ENCODE measurements at places on chromosomes 11 and 22. TPM values are rescaled to one million over a fixed set of nuclear protein-coding genes. Genes with fewer than 3 reads are reported as not detected.

C11orf65 gene
- total RNA-seq, result 0.67 TPM

CRYAB gene
- total RNA-seq, result not detected

ZP1 gene
- total RNA-seq, result not detected

GPR83 gene
- not detected for total RNA-seq

RASD2 gene
- not detected for total RNA-seq

Data from mammary microvascular endothelial cell (primary cell).